ENCODE measurements at places on chromosomes 6 and 20. TPM values are rescaled to one million over a fixed set of nuclear protein-coding genes. Genes with fewer than 3 reads are reported as not detected.

HSPA1A gene
- polyA plus RNA-seq: 204 TPM

MEI4 gene
- polyA plus RNA-seq: not detected

MROH8 gene
- 1.3 TPM for polyA plus RNA-seq

NOX3 gene
- polyA plus RNA-seq: not detected

TPD52L1 gene
- 80.0 TPM for polyA plus RNA-seq

OGFR gene
- 36.7 TPM for polyA plus RNA-seq

SLC17A1 gene
- polyA plus RNA-seq: 0.57 TPM

DNA sequence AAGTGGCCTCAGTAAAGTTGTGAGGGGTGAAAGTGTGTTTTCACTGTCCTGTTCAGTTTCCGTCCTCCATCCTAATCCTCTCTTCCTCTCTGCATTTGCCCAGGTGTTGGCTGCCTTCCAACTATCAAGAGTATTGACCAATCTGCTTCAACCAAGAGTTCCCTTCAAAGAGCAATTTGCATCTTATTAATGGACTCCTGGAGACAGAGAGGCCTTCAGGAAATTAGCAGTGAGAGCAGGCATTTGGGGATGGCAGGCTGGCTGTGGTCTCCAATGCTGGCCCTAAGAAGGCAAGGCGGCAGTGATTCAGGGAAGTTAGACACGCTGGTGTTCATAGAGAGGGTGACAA is 77.2 kb downstream of the GPR6 start:
- no peak for DNase-seq

GRCh38 chr6:168403370-168404005 is 37.5 kb upstream of the SMOC2 start:
- no peak for DNase-seq

GRCh38 chr6:49826743-49827406 is 39.5 kb downstream of the CRISP1 start:
- no peak for DNase-seq

GRCh38 chr6:110608151-110608550 is 131.7 kb upstream of the SLC22A16 start:
- DNase-seq: no peak

DNA sequence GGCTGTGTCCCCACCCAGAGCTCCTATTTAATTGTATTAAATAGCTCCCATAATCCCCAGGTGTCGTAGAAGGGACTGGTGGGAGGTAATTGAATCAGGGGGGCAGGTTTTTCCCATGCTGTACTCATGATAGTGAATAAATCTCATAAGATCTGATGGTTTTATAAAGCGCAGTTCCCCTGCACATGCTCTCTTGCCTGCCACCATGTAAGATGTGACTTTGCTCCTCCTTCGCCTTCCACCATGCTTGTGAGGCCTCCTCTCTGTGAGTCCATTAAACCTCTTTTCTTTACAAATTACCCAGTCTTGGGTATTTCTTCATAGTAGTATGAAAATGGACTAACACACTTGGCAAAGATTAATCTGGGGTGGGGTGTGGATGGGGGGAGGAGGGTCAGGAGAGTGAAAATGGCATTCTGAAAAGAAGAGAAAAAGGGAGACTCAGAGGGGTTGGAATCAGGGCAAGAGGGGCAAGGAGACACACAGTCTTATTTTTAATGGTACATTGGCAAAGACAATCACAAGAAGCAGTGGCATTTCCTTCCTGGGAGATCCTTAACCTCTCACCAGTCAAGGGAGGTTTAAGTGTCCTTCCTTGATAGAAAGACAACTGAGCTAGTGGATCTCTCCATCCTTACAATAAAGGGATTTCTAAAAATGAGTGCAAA is 37.5 kb upstream of the NOX3 start:
- no peak for DNase-seq

DNA sequence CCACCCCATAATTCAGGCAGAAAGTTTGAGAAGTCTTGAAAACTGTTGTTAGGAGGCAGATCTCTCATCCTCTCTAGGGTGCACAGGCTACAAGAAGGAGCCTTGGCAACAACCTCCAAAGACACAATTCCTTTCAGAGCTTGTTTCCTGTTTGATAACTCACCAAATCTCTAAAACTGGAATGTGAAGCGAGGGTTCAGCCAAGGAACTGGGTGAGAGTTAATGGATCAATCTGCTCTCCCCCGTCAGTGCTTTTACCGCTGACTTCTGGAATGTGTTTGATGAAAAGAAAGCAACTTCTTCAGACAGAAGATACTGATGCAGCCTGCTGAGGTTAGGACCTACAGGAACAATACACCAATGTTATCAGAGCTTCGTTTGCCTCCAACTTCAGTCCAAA is 171.8 kb upstream of the BMP2 start:
- no peak for DNase-seq

GRCh38 chr20:7579888-7580287 is 360.4 kb downstream of the HAO1 start:
- no peak for DNase-seq

GRCh38 chr6:140572129-140572528 is 1197.7 kb upstream of the CITED2 start:
- no peak for DNase-seq

- DNase-seq: peak; percentile 20
These were observed 199.7 kb upstream of the SIM1 start for GRCh38 chr6:100664274-100665040.

GRCh38 chr6:121596441-121596840 is 161.0 kb downstream of the GJA1 start:
- no peak for DNase-seq
